ENCODE measurements at places on chromosomes 1 and 21.

GRCh38 chr1:52751589-52752483 lies 25.6 kb downstream of the ZYG11B start:
- DNase-seq, result peak; percentile 82

- no peak for DNase-seq
Observed at GRCh38 chr1:205279986-205280385, 41.6 kb downstream of the NUAK2 start.

DNA sequence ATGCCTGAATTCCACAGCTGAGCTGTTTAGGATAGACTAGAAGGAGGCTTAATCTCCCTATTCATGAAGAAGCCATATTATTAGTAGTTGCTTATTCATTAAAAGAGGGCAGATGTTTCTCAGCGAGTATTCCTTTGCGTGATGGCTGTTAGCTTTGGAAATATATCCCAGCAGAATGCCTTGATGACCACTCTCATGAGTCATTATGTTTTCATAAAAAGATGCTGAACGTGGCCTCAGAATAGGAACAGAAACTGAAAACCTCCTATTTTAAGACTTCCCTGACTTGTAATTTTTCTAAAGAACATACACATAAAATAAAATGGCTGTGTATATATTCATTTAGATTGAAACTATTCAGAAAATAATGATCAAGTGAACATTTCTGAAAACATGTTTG lies 9.6 kb upstream of the PLA2G4A start:
- peak; percentile 83 for DNase-seq

DNA sequence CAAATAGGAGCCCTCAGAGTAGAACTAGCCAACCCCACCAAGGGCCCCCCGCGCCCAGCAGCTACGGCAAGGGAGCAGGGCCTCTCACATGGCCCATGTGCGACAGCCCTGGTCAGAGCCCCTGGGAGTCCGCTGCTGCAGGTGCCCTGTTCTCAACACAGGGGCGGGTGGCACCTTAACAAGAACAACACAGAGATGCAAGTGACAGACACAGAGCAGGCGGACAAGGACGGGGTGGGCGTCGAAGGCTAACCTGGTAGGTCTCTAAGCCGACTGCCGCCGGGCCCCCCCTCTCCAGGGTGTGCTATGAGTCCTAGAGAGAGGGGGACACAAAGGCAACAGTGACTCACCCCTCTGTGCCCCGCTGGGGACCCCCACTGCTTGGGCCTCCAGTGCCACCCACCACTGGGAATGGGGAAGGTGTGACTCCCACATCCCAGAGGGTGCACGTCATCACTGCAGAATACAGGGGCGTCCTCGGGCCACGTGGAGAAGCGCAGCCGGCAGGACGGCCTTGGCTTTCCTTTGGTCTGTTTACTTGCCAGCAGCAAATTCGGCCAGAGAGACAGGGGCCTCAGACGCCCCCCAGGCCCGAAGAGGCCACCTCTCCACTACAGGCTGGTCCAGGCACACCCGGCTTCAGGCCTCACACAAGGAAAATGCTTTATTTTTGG lies 44.8 kb downstream of the PRDM15 start:
- no peak for DNase-seq

DNA sequence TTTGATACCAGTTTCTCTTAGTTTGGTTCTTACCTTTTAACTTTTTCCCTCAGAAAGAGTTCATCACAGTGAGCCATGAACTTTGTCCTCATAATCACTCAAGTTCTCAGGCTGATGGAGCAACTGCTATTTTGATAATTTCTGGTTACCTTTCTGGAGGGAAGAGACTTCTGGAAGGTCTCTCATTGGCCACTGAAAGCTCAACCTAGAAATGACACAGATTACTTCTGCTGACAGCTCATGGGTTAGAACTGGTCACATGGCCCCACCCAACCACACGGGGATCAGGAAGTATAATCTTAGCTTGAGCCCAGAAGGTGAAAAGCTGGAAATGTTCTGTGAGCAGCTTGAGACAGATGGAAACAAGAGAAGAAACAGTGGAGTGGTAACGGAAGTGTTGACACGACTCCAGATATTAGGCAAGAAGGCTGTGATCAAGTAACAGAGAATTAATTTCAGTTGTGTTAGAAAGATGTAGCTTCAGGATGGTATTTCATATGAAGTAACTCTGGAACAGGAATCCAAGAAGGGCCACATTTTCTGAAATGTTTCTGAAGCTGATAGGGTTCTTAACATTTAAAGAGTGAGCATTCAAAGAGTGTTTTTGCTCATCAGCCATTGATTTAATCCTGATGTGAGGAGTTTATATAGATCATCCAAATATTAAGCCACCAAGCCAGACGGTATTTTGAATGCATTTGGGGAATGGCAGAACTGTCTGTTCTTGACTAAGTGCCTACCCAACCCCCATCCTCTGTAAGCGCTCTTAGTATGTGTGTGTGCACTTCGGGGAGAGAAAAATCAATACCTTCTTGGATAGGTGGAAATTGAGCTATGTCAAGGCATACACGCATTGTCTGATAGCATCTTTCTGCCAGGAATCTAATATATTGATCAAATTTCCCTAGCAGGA lies 21.9 kb upstream of the XPR1 start:
- peak; percentile 54 for DNase-seq

GRCh38 chr1:53367503-53368313 lies 39.8 kb upstream of the LRP8 start:
- DNase-seq, result no peak

- DNase-seq, result no peak
Observed at GRCh38 chr1:48596046-48596445, 124.0 kb upstream of the SPATA6 start.

Data from fibroblast of the aortic adventitia (primary cell).